ENCODE measurements at places on chromosomes 6 and 20. TPM values are rescaled to one million over a fixed set of nuclear protein-coding genes. Genes with fewer than 3 reads are reported as not detected.

DNA sequence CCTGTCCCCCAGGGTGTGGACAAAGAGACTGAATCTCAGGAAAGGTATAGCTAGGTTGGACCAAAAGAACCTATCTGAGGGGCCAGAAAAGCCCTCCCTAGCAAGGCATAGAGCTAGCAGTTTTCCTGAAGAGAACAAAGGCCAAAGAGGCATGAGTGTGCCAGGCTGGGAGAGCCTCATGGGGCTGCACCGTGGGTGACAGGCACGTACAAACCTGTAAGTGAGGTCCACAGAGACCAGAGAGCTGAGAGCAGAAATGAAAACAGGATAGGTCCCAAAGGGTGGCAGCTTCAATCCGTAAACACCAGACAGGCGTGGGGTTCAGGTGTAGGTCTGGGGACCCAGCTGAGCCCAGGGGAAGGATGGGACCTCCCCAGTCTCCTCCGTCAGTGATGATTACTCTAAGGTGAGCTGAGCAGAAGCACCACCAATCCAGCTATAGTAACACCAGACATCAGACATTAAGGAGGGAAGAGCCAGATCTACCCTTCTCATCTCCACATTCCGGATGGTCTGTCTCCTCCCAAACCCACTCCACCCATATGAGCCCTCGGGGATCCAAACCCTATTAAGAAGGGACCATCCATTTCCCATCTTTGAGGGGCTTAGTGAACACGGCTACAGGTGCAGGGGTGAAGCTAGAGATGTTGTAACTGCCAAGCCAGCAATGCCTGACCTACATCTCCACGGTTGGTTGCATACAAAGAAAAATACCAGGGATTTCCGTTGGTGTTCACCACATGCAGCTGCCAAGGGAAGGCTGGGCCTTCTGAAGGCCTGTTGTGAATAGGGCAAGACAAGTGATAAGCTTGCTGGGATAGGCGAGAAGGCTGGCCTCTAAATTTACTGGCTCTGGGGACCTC lies 38.3 kb downstream of the BCL2L1 start:
- ATAC-seq, result no peak

GRCh38 chr20:41692479-41693135 lies 74.4 kb upstream of the CHD6 start:
- ATAC-seq, result peak; percentile 84

DNA sequence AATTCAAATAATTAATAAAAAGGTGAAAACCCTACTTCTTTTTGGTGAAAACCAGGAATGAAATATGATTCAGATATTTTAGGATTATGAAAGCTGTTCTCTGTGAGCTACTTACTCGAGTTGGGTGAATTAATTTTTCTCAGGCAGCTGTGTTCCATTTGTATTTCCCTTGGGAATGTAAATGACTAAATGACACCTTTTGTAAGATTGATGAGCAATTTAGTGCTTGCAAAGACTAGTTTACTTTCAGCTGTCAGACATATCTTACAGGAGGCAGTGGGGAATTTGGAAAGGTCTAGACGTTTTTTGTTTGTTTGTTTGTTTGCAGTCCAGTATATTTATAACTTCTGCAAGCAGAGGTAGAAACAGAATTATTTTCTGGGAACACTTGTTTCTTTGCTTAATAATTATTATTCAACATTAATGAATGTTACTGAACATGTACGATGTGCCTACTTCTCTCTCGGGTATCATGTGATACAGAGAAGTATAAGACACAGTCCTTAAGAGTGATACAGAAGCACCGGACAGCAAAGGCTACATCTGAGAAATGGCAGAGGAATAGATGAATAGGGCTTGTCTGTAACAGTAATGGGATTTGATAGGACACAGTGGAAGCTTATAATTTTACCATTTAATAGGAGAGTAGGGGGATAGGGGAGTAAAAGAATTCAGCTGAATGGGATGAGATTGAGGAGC lies 91.3 kb downstream of the AKAP7 start:
- ATAC-seq, result peak; percentile 85

DNA sequence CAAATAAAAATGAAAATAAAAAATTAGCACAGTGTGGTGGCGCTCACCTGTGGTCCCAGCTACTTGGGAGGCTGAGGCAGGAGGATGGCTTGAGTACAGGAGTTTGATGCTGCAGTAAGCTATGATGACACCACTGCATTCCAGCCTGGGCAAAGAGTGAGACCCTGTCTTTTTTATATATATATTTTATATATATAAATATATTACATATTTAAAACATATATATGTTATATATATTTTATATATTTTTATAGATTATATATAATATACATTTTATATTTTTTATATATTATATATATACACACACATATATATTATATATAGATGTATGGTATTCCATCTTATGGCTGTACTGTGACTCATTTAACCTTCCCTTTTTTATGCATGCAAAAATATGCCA lies 87.6 kb upstream of the PMEPA1 start:
- ATAC-seq, result no peak

GRCh38 chr6:113920663-113921267 lies 50.2 kb downstream of the HDAC2 start:
- ATAC-seq, result no peak

KCNB1 gene
- total RNA-seq, result 0.86 TPM

KIAA0408 gene
- 39.5 TPM for total RNA-seq
